ENCODE measurements at places on chromosomes 5 and 9.
A peak's percentile ranks its signal among the peaks of the same experiment; 100 is the strongest.

DNA sequence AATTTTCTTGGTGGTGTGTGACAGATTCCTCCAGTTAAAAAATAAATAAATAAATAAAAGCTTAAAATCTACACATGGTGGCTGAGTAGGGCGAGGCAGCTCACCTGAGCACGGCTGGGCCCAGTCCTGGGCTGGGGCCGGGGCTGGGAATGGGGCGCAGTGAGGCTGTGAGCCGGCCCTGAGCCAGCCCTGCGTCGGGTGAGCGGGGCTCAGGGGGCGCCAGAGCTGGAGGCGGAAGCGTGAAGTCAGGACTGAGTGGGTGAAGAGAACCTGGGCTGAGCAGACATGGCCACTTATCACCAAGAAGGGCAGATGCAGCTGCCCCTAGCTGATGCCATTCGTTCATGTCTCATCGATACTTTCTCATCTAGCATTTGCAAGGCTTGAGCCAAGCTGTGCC, 22.8 kb upstream of the DTWD2 start:
- DNase-seq = no peak

DNA sequence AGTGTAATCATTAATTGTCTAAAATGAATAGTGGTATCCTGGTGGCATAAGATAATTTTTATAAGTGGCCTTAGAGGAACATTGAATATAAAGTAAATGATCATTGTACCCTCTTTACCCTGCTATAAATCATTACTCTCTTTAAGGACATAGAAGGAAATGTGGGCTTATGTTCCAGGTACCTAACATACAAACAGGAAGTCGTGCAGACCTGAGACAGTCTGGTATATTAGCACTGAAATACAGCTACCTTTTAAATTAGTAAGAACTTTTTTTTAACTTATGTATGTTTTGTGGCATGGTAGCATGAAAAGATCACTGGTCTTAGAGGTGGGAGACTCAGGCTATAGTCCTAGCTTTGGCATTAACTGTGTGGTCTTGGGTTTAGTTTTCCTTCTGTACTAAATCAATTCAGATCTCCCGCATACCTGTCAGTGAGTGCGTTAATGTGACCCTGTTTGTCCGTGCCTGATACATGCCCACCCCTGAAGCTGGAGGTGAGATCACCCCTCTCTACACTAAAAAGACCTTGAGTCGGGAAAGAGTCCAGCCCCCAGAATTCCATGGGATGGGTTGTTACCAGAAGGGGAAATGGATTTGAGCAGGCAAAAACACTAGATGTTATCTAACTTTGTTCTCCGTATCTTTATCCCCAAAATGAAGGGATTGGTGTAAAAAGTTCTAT, 59.4 kb upstream of the ERBIN start:
- DNase-seq = no peak

- DNase-seq = peak; percentile 85
These were observed 19.4 kb downstream of the GBGT1 start for GRCh38 chr9:133144142-133144903.

DNA sequence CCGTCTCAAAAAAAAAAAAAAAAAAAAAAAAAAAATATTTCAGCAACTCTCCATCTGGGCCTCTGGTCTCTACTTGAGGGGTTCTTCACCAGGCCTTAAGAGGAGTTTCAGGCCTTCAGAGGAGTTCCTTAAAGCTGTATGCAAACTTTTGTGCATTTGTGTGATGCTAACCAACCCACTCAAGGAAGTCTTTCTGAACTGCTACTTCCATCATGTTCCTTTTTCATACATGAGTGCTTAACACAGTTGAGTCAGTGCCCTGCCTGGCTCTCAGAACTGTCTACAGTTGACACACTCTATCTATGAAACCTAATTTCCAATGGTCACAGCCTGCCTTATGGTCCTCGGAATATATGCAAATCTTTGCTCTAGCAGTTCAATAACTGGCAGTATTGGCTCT, 146.5 kb downstream of the MEF2C start:
- DNase-seq = no peak

DNA sequence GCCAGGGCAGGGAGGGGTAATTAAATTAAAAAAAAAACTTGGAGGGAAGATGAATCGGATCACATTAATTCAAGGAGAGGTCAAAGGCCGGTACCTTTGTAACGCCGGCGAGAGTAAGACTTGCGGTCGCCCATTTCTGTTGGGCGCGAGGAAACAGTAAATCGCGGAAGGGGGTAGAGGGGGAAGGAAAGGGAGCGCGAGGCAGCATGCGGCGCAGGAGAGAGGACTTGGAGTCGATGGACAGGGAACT, 324 bp upstream of the RGMB start:
- DNase-seq = no peak

DNA sequence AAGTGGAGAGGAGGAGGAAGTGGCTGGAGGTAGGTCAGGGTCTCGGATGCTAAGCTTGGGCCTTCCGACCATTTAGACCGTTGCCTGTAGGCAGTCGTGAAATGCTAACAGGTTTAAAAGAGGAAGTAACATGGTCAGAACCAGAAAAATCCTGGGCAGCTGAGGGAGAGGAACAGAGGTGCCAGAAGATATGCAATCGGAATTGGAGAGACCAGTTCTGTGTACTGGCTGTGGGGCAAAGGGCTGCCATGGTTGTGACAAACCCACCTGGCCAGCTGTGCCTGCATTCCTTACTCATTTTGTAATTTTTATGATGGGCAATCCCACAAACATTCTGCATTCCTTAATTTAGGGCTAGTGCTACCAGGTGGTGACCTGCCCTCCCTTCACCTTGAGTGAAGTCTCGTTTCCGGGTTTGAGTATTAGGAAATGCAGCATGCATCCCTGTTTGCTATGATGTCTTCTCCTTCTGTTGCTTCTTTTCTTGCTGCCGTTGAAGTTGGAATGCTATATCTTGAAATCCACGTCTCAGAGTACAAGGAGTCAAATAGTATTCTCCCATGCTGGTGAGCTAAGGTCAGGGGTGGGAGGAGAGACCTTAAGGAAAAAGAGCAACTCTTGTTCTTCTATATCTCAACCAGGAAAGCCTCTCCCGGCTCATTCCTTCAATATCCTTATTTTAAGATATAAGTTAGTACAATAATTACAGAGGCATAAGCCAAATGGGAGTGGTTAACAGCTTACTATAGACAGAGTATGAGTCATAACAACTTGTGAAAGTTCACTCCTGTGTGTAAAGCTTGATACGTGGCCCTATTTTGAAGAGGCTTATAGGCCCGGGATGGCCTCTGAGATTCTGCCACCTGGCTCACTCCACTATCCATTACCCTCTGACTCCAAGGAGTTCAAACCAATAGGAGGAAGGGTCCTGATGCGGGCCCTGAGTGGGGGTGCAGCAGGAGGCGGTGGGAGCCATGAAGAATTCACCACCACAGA, 37.0 kb downstream of the B4GALT1 start:
- DNase-seq = no peak

GRCh38 chr5:14440582-14441431, 140.8 kb upstream of the OTULINL start:
- no peak for DNase-seq

Data from activated CD4-positive, alpha-beta T cell treated with anti-CD3 and anti-CD28 coated beads for 24 hours (primary cell).